ENCODE measurements at places on chromosomes 3 and 15. TPM values are rescaled to one million over a fixed set of nuclear protein-coding genes. Genes with fewer than 3 reads are reported as not detected.

- H3K36me3 ChIP-seq: no peaks in the 10 kb centered on the region
- peaks cover 9% of the 10 kb centered on the region for H3K4me1 ChIP-seq
- no peak overlapping the region for H3K27ac ChIP-seq
- no peak for DNase-seq
- H3K4me3 ChIP-seq: no peak overlapping the region
Observed at GRCh38 chr15:88453651-88454050, 13.5 kb downstream of the MRPL46 start.

GRCh38 chr3:57160765-57161538 lies 4.2 kb downstream of the IL17RD start:
- H3K27me3 ChIP-seq: no peaks in the 10 kb centered on the region
- no peak overlapping the region for H3K4me3 ChIP-seq
- no peak overlapping the region for H3K27ac ChIP-seq

DNA sequence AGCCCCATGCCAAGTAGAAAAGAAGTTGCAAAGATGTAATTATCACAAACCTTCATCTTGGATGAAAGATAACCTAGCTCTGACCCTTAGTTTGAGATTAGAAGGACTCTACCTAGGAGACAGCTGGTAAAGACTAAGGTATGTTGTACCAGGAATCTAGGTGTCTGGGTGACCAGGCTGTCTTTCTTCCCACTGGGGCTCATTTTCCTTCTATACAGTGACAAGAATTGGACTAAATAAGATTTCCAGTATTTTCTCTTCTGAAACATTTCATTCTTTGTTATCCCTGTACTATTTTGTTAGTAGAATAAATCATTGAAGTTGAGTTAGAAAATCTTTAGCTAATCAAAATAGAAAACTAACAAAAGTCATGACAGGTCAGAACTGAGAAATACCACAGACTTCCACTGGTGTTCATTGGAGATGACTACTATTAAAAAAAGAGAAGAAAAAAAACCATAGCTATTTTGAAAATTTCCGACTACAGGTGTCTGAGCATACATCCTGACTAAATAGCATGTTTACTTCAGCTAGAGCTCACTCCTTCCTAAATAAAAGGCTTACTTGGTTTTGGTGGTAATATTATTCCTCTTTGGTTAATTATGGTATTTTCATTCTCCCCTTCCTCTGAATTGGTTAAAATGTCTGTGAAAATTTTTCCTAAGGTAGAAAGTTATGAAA lies 10.1 kb downstream of the TGFBR2 start:
- no peaks in the 10 kb centered on the region for H3K36me3 ChIP-seq
- DNase-seq: no peak
- H3K27me3 ChIP-seq: no peaks in the 10 kb centered on the region
- no peak overlapping the region for H3K4me3 ChIP-seq
- H3K27ac ChIP-seq: no peak overlapping the region

- DNase-seq: no peak
- no peaks in the 10 kb centered on the region for H3K27me3 ChIP-seq
- peaks cover 85% of the 10 kb centered on the region for H3K4me1 ChIP-seq
- H3K4me3 ChIP-seq: no peak overlapping the region
Observed at GRCh38 chr3:11621077-11621476, 22.6 kb downstream of the VGLL4 start.

The GPR149 gene
- total RNA-seq: not detected

The GABRB3 gene
- not detected for total RNA-seq

All from Karpas-422 (cell line).